Activated CD4-positive, CD25-positive, alpha-beta regulatory T cell (primary cell): ENCODE measurements at places on chromosomes 2 and 18.
A peak's percentile ranks its signal among the peaks of the same experiment; 100 is the strongest.

- no peak for DNase-seq
These were observed 39.4 kb downstream of the CSRNP3 start for GRCh38 chr2:165508927-165509326.

GRCh38 chr2:9311488-9311887, 104.9 kb downstream of the ASAP2 start:
- no peak for DNase-seq

- DNase-seq, result no peak
These were observed 391.9 kb downstream of the TMEM182 start for GRCh38 chr2:103153580-103154284.

- DNase-seq, result no peak
These were observed 82.5 kb downstream of the SPRED2 start for GRCh38 chr2:65349863-65350262.

- DNase-seq, result no peak
These were observed 34.7 kb downstream of the TRABD2A start for GRCh38 chr2:84846041-84846663.

GRCh38 chr2:176821350-176821749, 391.2 kb upstream of the HNRNPA3 start:
- DNase-seq, result no peak

DNA sequence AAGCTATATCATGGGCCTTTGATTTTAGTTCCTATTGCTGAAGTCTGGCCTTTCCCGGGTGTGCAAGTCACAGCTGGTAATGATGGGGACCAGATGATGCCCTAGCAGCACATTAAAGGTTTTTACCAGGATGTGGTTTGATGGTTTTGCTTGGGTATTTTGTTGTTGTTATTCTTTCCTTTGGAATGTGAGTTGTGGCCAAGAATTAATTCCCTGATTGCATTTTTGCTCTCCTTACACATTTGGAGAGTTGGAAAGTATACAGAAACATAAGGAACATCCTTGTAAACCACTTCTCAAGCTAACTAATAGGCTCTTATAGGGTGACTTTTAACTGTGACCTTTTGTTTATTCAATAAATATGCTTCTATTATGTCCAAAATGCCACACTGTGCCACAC, 154.1 kb upstream of the MMADHC start:
- DNase-seq, result no peak

DNA sequence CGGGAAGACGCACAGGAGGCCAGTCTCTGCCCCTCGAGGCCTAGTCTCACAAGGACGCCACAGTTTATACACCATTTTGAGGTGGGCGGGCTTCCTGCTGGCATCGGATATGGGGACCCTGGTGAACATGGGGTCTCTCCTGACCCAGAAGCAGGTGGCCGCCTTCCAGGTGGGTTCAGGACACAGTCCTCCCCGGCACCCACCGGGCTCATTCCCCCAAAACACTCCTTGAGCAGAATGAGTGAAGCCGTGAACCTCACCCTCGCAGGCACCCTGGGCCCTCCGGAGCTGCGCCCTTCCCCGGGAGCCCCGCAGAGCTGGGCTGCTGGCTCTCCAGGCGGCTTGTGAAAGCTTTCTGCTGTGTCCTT, 6.5 kb downstream of the NFATC1 start:
- no peak for DNase-seq

DNA sequence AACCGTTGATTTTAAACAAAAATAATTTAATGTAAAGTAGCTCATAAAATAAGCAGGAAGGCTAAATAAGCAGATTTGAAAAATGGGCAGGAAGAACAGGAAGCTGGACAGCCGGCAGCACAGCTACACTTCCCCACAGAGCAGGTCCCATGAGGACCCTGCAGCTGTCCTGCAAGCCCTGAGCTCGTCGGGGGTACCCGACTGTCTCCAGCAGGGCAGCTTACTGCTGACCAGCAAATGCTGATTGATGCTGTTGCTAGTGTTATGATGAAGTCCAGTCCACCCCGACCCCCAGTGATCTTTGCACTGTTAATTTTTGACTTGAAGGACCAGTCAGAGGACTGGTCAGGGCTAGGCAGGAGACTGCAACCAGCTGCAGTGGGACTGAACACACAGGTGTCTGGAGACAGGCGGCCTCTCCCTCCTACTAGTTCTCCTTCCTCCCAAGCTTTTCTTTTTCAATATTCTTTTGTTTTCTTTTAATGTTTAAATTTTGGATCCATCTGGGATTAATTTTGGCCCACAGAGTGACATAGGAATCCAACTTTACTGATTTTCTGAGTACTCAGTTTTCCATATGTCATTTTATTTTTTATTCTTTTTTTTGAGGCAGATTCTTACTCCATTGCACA, 27.7 kb downstream of the POLE4 start:
- no peak for DNase-seq

GRCh38 chr2:118593257-118593656, 254.2 kb downstream of the EN1 start:
- no peak for DNase-seq

DNA sequence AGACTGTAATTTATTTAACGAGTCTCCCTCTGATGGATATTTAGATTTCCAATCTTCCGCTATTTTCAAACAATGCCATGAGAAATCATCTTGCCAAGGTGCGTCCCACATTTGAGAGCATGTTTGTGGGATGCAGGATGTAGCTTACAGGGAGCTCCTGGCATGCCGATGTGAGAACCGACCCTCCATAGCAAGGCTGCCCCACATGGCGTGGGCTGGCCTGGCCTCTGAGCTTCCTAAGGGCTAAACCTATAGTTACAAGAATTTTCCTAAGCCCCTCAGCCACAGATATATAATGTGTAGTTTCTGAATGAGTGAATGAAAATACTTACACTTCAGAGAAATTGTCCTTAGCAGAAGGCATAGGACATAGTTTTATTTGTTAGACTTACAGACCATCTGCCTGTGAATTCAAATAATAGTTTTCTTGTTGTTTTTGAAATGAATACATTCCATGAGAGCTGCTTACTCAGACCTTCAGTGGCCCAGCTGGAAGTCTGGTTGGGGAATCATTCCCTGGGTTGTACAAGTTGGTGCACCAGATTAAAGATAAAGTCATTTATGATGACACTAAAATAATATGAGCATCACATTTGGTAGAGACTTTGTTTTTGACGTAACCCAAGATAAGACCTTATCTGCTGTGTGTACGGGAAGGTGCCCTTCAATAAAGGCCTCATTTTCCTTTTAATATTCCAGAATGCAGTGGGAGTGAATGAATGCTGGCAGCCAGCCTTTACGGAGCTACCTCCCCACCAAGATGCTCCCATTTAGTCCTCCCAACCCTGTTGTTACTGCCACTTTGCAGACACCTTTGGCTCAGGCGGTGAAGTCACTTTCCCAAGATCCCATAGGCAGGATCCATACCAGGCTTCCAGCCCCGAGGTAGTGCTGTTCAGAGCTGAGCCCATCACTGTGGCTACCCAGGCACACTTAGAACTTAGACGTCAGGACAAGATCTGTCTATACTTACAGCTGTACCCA, 107.1 kb downstream of the GLI2 start:
- no peak for DNase-seq

GRCh38 chr2:48419884-48420511, 110.0 kb upstream of the STON1 start:
- no peak for DNase-seq

GRCh38 chr18:74611765-74612164, 14.1 kb downstream of the ZNF407 start:
- DNase-seq, result no peak

DNA sequence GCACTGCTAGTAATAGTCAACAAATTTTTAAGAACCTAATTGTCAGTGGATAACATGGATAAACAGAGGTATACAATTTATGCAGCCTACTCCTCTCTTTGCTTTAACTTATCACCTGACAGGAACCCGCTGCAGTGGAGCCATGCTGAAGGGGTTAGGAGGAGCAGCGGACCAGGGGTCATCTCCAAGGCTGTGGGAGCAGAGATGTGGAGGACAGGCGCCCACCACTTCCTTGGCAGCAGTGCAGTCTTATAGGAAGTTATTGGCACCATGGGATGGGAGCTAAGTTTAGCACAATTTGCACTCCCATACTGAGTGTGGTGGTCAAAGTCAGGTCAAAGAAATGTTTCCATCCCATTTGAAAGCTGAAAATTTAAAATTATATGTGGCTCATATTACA, 35.6 kb downstream of the HDLBP start:
- no peak for DNase-seq

- DNase-seq, result no peak
These were observed 8.3 kb upstream of the RNF103 start for GRCh38 chr2:86631846-86632485.

DNA sequence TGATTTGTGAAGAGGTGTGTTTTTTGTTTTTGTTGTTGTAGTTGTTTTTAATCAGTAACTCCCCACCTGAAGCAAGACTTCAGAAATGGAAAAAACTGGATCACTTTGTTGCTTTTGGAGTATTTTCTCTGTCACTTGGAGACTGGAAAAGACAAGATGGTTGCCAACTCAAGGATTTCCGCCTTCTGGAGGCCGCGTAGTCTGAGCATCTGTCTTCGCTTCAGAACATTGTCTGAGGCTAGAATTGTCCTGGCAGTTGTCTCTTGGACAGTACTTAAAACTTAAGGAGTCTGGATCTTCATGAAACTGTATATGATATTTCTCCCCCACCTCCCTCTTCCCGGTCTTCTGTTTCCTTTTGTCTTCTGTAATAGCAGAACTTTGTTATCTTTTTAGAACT, 67.7 kb downstream of the ARHGAP28 start:
- no peak for DNase-seq

GRCh38 chr2:196187898-196188458, 16.6 kb upstream of the STK17B start:
- no peak for DNase-seq

GRCh38 chr2:150459281-150459680, 28.2 kb downstream of the RND3 start:
- no peak for DNase-seq

DNA sequence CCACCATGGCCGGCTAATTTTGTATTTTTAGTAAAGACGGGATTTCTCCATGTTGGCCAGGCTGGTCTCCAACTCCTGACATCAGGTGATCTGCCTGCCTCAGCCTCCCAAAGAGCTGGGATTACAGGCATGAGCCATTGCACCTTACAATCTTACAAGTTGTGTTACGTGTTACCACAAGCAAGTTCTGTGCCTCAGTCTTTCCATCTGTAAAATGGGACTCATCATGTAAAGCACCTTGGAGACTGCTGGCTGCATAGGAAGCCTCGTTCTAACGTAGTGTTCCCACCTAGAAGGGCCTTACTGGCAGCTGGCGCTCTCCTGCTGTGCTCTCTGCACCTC, 10.0 kb downstream of the DNAJB2 start:
- no peak for DNase-seq

- no peak for DNase-seq
These were observed 36.5 kb downstream of the NAB1 start for GRCh38 chr2:190685333-190685732.

DNA sequence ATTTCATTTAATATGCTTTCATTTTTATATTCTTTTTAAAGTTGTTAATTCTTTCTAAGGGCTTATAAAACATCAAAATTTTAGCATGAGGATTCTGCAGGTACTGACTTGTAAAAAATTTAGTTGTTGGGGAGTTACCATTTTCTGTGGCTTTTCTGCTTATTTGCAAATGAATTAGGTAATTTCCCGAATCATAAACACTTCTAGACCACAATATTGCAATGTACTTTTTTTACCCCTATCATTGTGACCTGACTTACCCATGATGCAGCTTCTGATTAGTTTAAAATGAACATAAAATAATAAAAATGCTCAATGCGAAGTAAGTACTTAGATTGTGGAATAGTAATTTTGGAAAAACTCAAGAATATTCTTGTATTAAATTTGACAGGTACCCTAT, 11.4 kb downstream of the ARL6IP6 start:
- DNase-seq, result no peak

- DNase-seq, result no peak
These were observed 1.8 kb upstream of the ARMC9 start for GRCh38 chr2:231196592-231196991.

GRCh38 chr18:24631243-24632025, 171.0 kb downstream of the HRH4 start:
- DNase-seq, result no peak

DNA sequence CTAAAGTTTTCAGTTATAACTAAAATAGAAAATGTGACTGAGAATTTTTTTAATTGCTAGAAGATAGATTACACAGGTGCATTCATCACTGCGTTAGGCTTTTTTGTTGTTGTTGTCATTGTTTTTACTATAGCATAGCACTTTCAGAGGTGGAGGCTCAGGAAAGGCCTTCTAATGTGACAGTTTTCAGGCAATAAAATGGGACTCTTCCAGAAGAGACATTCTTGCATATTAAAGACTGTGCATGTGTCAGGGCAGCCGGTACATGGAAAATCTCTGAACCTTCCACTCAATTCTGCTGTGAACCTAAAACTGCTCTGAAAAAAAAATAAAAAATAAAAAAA, 175.2 kb downstream of the METTL4 start:
- DNase-seq, result no peak

GRCh38 chr2:23409248-23409647, 24.3 kb downstream of the KLHL29 start:
- no peak for DNase-seq

DNA sequence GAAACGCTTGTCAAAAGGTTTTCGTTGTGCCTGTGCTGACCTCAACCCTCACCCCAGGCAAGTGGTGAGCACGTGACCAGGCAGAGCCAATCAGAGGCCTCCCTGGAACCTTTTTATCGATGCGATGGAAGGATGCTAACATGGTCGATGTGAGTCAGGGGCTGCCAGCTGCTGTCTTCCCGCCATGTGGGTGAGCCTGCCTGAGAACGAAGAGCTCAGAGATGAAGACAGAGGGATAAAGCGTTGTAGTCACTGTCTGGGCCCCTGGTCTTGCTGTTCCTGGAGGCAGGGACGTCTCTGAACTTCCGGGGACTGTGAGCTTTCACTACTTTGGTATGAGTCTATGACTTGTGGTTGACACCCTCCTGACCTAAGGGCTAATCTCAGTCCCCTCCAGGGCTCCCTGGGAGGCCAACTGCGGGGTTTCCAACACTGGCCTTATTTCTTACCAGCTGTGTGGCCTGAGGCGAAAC, 18.6 kb downstream of the DNMT3A start:
- DNase-seq, result peak; percentile 26

DNA sequence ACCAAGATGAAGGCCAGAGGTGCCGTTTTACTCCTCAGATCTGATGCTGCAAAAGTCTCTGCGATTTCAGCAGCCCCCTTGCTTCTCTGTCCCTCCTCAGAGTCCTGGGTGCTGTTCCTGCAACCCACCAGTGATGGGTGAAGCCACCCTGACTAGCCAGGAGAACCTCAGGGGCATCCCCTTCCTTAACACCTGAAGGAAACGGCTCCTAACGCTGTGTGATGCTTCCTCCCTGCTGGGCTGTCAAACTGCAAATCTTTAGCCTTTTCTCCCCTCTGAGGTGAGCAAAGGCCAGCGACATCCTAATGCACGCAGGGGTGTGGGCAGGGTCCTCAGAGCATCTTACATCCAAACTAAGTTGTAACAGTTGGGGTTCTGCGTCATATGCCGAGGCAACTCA, 24.8 kb downstream of the CHST10 start:
- DNase-seq, result no peak

- no peak for DNase-seq
These were observed 5.8 kb downstream of the NEURL3 start for GRCh38 chr2:96499061-96499960.
